ENCODE measurements at places on chromosomes 1 and 21.

DNA sequence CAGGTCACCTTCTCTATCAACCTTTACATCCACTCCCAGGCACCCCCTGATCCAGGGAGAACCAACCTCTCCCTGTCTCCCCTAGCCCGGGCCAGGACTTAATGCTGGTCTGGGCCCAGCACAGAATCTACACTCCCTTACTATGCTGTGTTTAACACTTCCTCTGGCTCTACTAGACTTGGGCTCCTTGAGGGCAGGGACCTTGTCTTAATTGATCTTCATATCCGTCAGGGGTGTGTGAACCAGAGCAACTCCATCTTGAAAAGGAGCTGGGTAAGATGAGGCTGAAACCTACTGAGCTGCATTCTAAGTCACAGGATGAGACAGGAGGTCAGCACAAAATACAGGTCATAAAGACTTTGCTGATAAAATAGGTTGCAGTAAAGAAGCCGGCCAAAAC, 98.9 kb downstream of the SSBP3 start:
- no peak for DNase-seq

DNA sequence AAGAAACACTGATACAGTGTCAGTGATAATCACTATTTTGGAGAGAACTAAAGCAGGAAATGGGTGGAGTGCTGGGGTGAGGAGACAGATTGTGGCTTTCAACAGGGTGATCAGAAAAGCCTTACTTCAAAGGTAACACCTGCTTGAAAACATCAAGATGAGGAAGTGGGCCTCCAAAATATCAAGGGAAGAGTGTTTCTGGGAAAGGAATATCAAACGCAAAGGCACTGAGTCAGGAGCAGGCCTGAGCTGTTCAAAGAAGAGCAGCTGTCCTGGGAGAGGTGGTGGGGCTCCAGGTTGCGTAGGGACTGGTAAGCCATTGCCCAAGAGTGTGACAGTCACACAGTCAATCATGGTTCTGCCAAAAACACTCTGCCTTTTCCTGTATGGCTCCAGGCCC, 47.1 kb upstream of the ATP1A1 start:
- peak; percentile 74 for DNase-seq

DNA sequence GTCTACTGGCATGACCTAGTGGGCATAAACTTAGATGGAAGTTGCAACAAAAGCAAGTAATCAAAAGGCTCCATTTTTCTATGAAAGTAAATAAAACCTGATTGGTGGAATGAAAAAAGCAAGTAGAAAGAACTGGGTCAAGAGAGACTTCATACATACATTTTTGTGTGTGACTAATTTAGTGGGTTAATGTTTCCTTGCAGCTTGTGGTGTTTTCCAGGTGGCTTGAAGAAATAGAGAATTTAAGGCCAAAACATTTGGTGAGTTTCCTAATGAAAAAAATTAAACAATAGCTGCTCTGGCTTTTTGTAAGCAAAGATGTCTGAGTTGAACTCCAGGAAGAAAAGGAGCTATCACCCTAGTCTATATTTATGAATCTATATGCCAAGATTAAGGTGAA, 71.0 kb downstream of the ZC3H11B start:
- DNase-seq: no peak

- DNase-seq: peak; percentile 81
These were observed 30.3 kb downstream of the CD48 start for GRCh38 chr1:160681066-160681890.

DNA sequence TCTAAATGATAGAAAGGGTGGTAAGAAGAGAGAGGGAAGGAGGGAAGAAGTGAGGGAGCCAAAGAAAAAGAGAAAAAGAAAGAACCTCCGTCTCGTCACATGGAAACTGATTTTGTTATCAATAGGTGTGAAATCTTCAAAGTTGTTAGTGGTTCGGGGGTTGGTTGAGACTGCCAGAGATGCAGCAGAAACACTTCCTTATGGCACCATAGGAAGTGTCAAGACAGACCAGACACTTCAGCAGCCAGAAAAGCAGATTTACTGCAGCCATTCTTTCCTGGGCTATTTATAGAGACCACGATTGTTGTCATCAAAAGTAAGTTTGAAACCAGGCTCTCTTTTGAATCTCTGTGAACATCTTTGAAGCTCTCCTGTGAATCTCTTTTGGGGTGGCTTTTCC, 150.5 kb downstream of the PLPPR5 start:
- peak; percentile 6 for DNase-seq

DNA sequence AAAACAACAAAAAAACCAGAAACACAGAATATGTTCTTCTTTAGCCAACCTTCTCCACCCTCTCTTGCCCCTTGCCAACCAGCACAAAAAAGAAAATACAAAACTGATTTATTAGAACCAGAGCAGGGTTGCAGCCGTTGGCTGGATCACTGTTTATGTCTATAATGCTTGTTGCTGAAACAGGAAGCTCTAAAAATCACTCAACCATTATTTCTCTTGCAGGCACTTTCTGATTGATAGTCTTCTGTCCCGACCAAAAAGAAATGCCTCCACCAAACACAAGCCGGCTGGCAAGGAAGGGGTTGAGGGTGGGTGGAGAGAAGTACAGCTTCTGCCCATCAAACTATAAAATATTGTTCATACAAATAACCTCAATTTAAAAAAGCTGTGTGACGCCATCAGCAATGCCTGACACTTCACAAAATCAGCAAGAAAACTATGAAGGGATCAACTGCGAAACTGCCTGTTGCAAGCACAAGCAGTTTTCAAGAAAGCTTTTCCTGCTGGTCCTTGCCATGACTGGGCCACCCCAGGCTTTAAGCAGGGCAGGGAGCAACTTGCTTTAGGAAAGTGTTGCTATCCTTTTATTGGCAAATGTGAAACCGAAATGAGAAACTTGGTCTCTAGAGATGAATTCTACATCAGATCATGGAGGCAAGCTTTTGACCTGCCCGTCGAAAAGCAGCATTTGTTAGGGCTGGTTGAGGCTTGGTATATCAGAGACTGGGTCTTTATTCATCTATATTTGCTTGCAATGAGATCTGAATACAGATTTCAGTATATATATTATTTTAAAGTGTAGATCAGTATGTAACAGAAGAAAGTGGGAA, 174.2 kb downstream of the RUNX1 start:
- no peak for DNase-seq

DNA sequence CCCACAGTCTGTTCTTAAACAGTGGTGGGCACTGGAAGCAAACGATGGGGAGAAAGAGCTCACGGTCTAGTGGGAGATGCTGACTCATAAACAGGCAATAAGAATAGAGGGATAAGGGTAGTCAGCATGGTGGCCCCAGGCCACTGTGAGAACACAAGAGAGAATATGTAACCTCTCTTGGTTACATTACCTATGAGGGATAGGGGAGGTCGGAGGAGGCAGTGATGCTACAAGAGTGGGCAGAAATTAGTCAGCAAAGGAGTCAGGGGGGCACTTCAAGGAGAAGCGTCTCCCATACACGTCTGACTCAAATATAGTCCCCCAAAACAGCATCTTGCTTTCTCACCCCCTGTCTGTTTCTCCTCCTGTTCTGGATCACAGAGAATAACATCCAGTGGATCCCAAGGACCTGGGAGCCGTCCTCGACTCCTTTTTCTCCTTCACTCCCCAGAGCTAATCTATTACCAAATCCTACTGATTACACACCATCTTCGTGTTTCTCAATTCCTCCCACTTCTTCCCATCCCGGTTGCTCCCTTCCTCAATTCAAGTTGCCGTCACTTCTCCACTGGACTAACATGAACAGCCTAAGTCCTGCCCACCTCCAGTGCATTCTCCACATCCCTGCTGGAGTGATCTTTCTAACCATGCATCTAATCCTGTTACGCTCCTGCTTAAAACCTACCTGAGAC, 2.1 kb downstream of the SLAMF8 start:
- no peak for DNase-seq

DNA sequence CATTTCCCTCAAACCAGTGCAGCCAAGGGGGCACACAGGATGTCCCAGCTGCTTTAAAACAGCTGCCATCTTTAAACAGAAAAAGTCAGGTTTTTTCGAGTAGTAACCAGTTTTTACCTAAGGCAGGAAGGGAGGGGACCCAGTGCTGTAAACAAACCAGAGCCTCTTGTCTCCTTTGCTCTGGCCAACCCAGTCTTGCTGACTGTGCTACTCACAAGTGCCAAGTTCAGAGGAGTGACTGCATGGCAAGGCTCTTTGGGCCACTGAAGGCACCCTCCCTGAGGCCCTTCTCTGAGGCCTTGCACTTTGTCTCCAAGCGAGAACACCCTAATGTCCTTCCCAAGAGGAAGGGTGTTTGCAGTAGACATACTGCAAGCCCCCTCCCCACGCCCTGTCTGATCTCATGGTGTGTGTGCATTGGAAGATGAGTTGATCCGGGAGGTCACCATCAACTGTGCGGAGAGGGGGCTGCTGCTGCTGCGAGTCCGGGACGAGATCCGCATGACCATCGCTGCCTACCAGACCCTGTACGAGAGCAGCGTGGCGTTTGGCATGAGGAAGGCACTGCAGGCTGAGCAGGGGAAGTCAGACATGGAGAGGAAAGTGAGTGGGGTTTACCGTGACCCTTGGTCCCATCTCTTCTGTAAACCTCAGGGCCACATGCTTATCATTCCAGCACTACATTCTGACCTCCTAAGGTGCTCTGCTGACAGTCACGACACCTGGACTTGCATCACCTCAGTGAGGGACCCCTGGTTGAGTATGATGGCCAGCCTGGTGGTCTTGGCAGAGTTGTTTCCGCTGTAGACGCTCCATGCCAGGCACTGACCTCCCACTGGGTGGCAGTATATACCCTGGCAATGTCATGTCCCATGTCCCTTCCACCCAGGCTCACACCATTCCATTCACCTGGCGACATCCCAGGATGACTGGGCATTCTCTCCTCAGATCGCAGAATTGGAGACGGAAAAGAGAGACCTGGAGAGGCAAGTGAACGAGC, 4.7 kb downstream of the DNALI1 start:
- DNase-seq: peak; percentile 5

DNA sequence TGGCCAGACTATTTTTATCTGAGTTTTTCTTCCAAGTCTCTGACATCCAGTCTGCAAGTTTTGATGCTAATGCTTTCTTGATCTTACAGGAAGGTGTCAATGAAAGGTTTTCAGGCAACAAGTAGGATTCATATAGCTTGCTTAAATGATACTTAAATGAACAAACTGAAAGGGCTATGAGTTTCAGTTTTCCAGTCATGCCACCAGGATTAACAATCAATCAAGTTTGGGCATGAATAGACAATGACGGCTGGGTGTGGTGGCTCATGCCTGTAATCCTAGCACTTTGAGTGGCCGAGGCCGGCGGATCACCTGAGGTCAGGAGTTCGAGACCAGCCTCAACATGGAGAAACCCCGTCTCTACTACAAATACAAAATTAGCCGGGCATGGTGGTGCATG, 34.3 kb upstream of the SLC16A1 start:
- DNase-seq: no peak

GRCh38 chr1:113303267-113303666, 87.0 kb upstream of the MAGI3 start:
- no peak for DNase-seq

GRCh38 chr1:3453891-3454810, at the start of gene ARHGEF16:
Gene ARHGEF16, plus strand, starts transcription at chr1:3454665. Its CDS starts 8,420 bp downstream, at chr1:3463085.
- peak; percentile 25 for DNase-seq

- DNase-seq: no peak
These were observed 14.7 kb downstream of the CAMK1G start for GRCh38 chr1:209598227-209598626.

DNA sequence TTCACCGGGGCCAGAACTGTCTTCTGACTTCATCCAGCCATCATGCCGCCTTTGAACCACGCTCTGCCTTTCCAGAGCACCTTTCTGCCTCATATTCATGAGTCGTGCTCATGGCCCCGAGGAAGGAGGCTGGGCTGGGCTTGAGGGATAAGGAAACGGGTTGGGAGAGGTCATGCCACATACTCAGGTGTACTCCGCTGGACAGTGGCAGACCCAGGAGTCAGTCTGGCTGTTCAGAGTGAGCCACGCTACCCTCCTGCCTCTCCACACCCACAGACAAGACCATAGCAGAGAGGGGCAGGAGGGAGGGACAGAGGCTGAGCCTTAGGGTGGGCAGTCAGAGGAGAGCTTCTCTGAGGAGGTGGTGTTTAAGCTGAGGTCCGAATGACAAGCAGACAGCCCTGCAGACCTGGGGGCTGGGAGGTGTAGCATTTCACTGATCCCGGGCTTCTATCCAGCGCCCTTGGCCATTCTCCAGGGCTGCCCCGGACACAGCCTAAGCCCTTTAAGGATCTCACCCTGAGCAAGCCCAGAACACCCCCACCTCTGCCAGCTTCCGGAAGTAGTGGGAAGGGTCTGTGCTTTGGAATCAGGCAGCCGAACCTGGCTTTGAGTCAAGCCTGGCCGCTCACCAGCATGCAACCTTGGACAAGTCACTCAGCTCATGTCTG, 102.3 kb downstream of the LACTBL1 start:
- DNase-seq: no peak

Measured in central memory CD4-positive, alpha-beta T cell (primary cell).